K562 (cell line): ENCODE measurements at places on chromosomes 4 and X.
A peak's percentile ranks its signal among the peaks of the same experiment; 100 is the strongest.

GRCh38 chr4:48454591-48454990, 28.6 kb upstream of the SLC10A4 start:
- no peak for DNase-seq

- no peak for DNase-seq
These were observed 31.2 kb downstream of the LETM1 start for GRCh38 chr4:1824746-1825145.

GRCh38 chr4:4455210-4455865, 68.4 kb downstream of the NSG1 start:
- DNase-seq = no peak

DNA sequence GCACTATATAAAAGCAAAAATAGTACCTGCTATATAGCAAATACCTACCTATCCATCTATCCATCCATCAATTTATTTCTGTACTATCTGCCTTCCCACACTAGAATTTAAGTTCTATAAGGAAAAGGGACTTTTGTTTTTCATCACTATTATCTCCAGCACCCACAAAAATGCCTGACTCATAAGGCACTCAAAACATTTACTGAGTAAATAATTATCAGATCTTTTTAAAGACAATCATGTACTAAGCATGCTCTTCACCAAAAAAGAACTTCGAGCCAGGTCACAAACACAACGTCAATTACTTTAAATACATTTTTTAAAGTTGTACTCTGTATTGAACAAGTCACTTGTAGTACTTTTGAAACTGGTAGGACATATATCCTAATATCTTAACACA, 119.9 kb downstream of the FBXW7 start:
- no peak for DNase-seq

- peak; percentile 12 for DNase-seq
These were observed 138.0 kb upstream of the USP9X start for GRCh38 chrX:40947276-40947675.

DNA sequence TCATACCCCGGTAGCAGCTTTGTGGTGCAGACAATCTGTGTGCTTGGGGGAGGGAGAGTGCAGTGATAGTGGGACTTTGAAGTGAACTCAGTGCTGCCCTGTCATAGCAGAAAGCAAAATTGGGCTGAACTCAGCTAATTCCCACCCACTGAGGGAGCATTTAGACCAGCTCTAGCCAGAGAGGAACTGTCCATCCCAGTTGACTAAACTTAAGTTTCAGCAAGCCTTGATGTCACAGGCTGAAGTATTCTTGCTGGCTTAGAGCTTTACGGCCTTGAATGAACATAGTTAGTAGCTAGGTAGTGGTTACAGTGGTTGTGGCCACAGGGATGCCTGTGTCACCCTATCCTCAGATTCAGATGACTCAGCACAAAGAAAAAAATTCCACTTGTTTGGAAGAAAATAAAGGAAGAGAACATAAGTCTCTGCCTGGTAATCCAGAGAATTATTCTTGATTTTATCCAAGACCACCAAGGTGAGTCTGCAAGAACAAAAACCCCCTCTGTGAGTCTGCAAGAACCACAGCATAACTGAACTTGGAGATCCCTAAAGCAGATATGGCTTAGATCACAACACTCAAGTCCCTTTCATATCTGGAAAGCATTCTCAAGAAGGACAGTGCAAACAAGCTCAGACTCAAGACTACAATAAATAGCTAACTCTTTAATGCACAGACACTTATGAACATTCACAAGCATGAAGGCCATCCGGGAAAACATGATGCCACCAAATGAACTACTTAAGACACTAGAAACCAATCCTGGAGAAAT, 39.4 kb downstream of the ADH7 start:
- DNase-seq = no peak

DNA sequence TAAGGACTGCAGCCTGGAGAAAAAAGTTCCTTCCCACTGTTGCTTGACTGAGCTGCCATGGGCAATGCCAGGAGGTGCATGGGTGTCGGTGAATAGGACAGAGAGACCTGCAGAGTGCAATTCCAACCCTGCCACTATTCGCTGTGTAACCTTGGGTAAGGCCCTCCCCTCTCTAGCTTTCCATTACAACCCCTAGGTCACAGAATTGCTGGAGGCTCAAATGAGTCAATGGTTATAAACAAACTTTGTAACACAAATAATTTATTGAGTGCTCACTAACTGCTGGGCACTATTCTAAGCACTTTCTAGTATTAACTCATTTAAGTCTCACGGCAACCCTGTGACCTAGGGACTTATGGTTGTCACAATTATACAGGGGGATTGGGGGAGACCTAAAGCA, 37.8 kb downstream of the PJA1 start:
- no peak for DNase-seq

DNA sequence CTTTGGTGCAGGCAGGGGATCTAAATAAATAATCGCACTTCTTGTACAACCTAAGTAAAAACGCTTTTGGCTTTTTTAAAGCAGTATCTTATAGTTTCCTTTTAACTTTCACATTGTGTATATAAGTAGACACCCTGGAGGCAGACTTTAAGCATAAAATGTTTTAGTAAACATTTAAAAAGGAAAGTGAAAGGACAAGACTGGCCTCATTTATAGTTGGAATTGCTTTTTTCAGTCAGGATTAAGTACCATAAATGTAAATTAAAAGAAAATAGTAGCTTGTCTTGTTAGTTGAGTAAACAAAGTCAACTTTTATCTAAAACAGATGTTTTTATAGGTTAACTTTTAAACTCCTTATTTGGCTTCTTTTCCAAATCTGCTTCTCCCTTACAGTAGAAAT, 39.7 kb downstream of the PTPN13 start:
- DNase-seq = no peak
